ENCODE measurements at places on chromosomes 16 and 17.

DNA sequence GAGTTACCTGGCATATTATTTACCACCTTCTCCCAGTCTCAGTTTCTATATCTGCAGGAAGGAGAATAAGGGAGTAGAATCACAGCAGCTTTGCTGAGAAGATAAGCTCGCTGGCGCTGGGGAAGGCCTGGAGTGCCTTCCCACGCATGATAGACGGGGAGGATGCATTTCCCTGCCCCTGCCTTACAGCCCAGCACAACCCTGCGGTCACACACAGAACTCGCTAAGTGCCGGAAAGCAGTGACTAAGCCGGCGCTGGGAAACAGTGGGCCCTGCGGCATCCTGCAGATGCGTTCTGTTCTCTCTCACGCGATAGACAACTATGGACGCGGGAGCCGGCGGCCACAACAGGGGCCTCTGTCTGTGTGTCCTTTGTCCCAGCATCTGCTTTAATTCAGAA is 4.8 kb downstream of the CA5A start:
- DNase-seq: no peak

- no peak for DNase-seq
Measured at GRCh38 chr16:29989111-29989858, 6.1 kb downstream of the HIRIP3 start.

- DNase-seq: no peak
Measured at GRCh38 chr17:78268191-78268874, 36.9 kb downstream of the TMEM235 start.

DNA sequence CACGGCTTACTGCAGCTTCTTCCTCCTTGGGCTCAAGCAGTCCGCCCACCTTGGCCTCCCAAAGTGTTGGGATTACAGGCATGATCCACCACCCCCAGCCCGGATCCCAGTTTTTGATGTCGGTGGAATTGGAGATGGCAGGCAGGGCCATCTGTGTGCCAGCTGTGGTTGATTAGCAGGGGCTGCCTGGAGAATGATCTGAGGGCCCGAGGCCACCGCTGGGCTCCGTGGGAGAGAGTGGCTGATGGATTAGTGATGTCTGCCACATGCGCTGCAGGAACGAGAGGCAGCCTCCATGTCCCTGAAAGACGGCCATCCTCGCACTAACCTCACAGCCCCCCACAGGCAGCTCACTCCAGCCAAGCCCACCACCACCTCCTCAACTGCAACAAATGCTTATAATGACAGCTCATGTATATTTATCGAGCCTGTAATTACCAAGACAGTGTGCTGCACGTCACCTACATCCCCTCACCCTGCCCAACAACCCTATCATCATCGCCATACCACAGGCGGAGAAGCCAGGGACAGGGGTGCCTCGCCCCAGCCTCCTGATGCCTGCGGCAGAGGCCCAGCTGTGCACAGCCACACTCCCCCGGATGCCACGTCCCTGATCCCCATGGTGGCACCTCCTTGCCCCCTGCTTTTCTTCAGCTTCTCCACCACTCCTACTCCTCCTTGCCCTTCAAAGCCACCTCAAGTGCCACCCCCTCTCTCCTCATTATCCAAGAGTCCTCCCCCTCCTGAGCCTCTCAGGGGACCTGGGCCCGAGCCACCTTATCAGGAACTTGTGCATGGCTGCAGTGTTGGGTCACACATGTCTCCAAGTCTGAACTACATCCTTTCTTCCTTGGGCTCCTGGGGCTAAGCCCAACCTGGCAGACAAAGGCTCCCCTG is 33.2 kb downstream of the ACTG1 start:
- no peak for DNase-seq

DNA sequence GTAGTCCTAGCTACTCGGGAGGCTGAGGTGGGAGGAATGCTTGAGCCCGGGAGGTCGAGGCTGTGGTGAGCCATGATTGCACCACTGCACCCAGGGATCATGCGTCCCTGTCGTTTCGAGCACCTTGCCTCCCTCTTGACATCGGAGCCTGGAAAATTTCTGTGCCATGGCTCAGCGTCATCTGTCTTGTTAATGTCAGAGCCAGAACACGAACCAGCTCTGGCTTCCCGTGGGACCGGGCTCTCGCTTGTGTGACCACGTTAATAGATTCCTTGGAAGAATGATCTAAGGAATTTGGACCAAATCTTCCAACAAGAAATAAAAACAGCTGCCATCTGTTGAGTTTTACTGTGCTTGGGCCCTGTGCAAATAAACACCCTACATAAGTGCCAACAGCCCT is 117.7 kb downstream of the ABCC1 start:
- no peak for DNase-seq

- DNase-seq: peak; percentile 23
Measured at GRCh38 chr16:60792437-60792836, 1243.8 kb downstream of the CDH8 start.
